ENCODE measurements at places on chromosomes 3 and 15.

- DNase-seq, result no peak
Observed at GRCh38 chr3:43998836-43999727, 242.6 kb upstream of the TOPAZ1 start.

DNA sequence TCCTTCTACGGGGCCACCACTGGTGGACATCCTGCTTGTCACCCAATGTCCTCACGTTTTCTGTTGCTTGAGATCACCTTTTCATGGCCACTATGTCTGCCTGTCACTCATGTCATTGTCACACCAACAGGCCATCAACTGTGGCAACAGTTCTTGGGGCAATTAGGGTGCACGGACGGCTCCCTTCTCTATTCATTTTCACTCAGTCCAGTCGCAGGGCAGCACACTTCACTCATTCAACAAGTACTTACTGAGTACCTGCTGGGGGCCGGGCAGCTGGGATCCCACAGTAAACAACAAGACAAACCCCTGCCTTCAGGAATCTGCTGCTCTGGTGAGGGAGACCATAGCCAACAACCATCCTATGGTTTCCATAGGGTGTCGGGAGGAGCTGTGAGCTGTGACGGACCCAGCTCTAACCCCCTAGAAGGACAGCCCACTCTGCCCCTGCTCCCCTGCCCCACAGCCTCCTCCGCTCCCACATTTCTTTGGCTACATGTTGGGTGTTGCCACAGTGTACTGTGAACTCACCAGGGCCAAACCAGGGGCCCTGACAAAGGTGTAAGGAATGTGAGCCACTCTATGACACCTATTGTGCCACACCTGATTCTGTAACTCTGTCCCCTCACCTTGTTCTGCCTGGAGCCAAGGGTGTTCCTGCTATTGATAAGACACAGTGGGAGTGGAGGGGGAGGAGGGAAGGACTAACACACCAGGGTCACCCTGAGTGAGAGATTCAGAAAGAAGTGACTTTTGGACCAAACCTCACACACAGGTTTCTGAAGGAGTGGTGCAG is 1.9 kb downstream of the VILL start:
- DNase-seq, result no peak

DNA sequence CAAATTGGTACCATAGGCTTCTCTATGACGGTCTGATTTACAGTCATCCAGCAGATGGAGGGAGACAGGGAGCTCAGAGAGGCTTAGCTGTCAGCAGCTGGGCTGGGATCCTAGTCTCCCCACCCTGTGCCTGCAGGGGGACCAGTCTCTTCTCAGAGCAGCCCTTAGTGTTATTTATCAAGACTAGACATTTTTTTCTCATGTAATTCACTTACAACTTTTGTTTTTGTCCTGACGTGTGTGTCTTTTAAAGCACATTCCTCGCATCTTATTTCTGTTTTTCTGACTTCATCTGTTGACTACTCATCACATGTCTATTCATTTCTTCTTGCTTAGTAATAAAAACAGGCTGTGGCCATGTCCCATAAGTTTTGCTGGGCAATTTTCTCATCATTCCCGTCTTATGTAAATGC is 116.1 kb downstream of the KLF13 start:
- DNase-seq, result no peak

DNA sequence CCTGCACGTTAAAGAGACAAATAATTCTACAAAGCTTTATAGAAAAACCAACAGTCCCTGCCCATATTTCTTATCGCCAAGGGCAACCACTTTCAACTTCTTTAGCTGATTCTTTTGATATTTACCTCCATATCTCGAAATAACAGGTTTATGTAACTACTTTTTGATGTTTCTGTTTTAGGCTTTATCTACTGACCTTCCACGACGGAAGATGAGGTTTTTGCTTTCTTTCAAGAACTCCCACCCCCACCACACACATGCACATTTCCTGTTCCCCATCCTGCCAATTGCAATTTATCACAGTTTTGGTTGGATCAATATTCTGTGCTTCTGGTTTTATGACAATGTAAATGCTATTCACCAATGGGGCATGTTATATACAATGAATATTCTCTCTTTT is 330.4 kb upstream of the ICE2 start:
- DNase-seq, result no peak
